Tibial artery (tissue), 4 donors: ENCODE measurements at places on chromosomes 2 and 18.

- no peak for DNase-seq
Measured at GRCh38 chr2:185857691-185858090, 119.1 kb downstream of the FSIP2 start.

- DNase-seq = no peak
Measured at GRCh38 chr2:76204048-76204447, 493.3 kb upstream of the GCFC2 start.

DNA sequence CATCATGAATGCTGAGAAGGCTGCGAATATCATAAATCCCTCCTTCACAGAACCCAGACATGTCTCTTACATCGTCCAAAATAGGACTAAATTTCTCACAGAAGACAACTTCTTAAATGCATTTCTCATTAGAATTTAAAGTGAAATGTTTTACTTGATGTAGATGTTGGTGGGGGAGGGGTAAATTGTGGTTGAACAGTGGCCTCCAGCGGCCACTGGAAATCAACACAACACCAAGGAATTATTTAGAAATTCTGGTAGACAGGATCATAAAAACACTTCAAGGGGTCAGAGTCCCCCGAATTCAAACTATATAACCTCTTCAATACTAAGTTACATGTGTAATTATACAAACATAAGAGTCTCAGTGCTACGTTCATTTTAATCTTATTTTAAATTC lies 135.9 kb downstream of the ABCA12 start:
- DNase-seq = no peak

- DNase-seq = peak; percentile 70
Measured at GRCh38 chr18:13564579-13564978, 161.8 kb downstream of the FAM210A start.

- no peak for DNase-seq
Measured at GRCh38 chr2:195505701-195506100, 151.3 kb upstream of the SLC39A10 start.

GRCh38 chr18:49610022-49610445 lies 48.2 kb downstream of the LIPG start:
- no peak for DNase-seq

DNA sequence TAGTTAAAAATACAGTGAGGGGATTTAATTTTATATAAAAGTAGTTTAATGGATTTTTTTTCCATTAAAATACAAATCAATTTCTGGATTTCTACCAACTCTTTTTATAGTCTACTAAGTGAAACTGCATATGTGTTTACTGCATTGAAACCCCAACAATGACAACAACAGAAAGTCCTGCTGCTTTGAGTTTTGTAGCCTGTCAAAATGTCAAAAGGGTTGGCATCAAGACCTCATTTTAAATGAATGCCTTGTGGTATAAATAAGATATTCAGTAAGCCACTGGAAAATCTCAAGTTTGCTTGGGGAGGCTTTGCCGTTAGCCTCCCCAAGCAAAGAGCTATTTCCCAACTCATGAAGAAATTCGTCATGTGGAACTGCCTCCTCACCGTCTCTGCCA lies 440.3 kb upstream of the HNMT start:
- DNase-seq = no peak

- no peak for DNase-seq
Measured at GRCh38 chr2:113979191-113980128, 89.6 kb downstream of the ACTR3 start.

DNA sequence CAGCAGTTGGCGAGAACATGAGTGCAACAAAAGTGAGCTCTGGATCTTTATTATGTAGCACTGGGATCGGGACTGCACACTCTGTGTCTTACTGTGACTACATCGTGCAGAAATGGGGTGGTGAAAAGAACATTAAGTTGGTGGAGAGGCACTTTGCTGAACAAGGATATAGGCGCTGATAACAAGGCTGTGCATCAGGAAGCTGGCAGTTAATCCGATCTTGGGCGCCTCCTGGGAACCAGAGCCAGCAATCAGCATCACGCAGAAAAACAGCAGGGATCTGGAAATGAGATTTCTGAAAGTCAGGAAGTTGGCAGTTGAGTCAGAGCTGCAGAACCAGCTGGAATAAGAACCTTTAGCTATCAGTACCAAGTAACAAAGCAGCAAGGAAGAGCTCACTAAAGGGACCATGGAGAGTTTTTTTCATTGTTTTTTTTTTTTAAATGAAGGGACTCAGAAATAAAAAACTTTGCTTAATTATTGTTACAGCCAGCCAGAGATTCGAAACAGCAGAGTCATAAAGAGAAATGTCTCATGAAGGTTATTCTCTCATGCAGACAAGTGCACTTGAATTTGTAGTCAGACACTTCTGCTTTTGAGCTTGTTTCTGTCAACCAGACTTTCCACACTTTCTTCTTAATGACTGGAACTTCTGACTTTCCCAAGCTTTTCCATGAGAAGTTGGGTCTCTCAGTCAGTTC lies 22.8 kb upstream of the MYO3B start:
- DNase-seq = no peak

- DNase-seq = no peak
Measured at GRCh38 chr2:17915811-17916518, 37.5 kb downstream of the KCNS3 start.

DNA sequence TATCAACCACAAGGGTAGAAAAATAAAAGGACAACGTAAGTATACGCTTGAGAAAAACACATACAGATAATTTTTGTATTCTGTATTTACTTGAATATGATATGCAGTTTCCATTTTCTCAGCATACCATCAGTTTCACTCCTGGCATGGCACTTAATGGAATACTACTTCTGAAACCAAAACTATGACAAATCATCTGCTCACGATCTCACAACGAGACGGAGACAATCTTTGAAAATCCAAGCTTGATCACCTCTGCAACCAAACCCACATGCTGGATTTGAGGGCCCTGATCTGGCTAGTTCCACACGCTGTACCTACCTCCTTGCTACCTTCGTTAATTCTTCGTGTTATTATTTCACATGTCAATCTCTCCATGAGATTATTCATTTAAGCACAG lies 387.6 kb downstream of the NBAS start:
- no peak for DNase-seq

GRCh38 chr2:86593266-86593665 lies 30.0 kb upstream of the CHMP3 start:
- no peak for DNase-seq

DNA sequence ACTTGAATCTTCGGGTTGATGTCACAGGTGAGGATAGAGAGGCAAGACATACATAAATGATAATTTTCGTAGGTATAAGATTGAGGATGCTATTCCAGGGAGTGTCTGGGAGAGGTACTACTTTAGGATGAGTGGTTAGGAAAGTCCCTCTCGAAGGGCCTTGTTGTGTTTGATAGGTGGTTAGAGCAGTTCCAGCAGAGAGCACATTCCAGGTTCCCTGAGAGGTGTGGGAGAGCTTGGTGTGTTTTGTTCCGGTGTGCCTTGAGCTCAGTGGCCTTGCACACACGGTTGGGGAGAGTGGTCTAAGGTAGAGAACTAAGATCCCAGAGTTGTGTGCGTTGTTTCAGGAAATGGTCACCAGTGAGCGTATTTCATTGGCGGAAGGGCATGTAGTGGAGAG lies 191.4 kb downstream of the ZNF407 start:
- DNase-seq = no peak

GRCh38 chr2:114237331-114237730 lies 205.1 kb upstream of the DPP10 start:
- no peak for DNase-seq

DNA sequence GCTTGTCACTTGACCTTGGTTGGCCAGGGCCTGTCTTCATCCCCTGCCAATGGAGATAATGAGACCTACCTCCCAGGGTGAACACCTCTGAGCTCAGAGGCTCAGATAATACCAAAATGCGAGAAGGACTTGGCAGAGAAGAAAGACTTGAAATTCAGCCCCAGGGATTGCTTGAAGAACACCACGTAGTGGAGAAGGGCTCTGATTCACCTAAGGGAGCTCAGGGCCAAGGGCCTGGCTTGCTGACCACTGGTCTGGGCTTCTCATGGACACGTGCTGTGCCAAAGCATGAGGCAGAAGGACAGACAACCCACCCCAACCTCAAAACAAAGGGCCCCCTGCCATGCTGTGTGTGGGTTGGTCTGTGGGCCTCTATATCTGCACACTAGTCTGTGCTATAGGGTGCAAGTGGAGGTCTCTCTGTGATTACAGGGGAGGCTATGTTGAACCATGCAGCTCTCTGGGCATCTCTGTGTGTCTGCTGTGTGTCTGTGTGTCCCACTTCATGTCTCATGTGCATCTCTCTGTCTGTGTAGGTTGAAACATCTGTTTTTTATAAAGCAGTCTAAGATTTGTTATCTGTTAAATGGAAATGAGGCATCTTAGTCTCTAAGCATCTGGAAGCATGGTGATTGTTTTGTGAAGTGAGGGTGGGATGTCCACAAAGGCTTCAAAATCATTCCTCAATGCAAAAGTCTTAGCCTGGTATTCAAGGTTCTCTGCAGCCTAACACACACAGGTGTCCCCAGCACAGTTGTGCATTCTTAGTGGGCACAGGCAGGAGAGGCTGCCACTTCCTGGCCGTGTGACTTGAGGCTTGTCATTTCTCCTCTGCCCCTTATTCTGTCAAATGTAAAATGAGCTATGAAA lies 61.0 kb upstream of the EPAS1 start:
- DNase-seq = no peak

DNA sequence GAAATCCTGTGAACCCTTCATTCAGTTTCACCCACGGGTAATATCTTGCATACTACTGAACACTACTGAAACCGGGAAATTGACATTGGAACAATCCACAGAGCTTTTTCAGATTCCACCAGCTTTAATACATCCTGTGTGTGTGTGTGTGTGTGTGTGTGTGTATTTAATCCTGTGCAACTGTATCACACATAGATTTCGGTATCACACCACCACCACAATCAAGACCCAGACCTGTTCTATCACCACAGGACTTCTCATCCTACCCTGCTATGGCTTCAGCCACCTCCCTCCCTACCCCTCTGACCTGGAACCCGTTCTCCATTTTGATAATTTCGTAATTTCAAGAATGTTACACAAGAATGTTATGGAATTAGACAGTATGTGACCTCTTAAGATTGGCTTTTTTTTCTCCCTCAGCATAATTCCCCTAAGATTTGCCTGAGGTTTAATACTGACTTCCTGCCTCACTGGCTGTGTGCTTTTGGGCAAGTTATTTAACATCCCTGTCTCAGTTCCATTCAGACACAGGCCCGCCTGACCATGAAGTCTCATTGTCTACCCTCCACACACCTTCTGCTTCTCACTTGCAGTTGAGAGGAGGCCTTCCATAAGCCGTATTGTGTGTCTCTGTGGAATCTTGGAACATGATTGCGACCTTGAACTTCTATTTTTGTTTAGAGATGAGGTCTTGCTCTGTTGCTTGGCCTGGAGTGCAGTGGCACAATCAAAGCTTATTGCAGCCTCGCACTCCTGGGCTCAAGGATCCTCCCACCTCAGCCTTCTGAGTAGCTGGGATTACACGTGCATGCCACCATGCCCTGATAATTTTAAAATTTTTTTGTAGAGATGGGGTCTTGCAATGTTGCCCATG lies 14.4 kb upstream of the TMEM131 start:
- no peak for DNase-seq

GRCh38 chr2:118865106-118865505 lies 17.7 kb upstream of the EN1 start:
- no peak for DNase-seq

DNA sequence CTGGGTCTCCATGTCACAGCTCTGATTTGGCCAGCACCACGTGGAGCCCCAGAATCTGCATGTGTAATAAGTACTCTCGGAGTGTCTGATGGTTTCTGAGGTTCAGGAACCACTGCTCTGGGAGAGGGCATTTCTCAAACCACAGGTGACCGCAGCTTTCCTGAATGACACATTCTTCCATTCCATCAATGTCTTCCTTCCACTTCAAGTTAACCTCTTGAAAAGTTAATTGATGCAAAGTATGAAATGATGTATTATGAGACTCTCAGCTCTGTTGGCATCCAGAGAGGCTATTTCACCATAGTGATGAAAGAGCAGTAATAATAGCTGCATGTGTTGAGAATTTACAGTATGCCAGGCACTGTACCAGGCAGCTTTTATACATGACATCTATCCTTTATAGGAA lies 61.3 kb upstream of the CRIM1 start:
- DNase-seq = no peak

GRCh38 chr2:170204298-170204951 lies 26.5 kb downstream of the MYO3B start:
- no peak for DNase-seq

GRCh38 chr2:133380991-133381390 lies 187.3 kb downstream of the NCKAP5 start:
- no peak for DNase-seq

DNA sequence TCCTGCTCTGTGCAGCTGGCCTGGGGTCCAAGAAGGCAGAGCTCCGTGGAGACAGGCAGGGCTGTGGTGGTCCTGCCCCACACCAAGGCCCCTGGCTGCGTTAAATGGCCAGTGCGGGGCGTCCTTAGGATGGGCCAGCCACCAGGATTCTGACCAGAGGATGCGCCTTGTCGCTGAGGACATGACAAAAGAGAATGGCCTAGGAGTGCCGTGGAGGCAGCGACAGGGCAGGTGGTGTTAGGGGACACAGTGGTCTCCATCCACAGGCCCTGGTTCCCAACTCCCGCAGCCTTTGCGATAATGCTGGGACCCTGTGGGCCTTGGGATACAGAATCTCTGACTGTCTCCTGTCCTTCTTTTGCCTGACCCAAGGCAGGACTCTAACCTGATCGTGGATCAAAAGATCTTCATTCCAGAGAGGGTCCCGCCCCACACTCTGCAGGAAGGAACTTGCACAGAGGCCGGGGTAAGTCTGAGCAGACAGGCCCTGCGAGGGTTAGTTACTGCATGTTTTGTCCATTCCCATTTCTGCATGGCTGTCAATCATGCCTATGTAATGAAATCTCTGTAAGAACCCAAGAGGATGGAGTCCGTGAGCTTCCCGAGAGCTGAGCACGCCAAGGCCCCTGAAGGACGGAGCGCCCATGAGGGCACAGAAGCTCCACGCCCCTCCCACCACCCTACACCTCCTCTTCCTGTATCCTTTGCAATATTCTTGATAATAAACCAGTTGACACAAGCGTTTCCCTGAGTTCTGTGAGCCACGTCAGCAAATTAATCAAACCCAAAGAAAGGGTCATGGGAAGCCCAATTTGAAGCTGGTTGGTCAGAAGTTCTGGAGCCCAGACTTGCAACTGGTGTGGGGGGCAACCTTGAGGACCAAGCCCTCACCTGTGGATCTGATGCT lies 251.5 kb upstream of the SALL3 start:
- DNase-seq = peak; percentile 52

DNA sequence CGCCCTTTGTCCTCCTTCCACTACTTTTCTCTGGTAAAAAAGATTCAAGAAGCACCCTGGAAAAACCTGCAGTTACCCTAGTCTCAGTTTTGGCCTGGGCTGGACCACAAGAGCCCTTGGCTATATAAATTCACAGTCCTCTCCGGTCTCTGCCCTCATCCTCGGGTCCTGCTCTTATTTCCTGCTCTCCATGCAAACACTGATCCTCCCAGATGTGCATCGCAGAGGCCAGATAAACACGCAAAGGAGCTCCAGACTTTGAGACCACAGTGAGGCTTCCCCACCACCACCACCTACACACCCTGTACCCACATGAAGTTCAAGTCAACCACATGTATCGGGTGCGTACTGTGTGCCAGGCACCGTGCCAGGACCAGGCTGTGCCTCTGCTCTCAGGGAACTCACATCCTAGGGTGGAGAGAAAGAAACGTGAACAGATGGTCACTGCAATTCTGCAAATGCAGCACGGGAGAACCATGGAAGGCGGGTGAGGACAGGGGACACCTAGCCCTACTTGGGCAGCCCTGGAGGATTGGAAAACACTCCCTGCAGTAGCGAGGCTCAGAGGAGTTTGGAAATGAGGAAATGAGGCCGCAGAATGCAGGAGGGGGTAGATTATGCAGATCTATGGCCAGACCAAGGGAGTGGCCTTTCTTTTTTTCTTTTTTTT lies 7.4 kb downstream of the CTDSP1 start:
- DNase-seq = peak; percentile 90
